ENCODE measurements at places on chromosomes 1 and 21.
A peak's percentile ranks its signal among the peaks of the same experiment; 100 is the strongest.

GRCh38 chr1:221698579-221699349 lies 43.1 kb downstream of the DUSP10 start:
- DNase-seq: no peak

DNA sequence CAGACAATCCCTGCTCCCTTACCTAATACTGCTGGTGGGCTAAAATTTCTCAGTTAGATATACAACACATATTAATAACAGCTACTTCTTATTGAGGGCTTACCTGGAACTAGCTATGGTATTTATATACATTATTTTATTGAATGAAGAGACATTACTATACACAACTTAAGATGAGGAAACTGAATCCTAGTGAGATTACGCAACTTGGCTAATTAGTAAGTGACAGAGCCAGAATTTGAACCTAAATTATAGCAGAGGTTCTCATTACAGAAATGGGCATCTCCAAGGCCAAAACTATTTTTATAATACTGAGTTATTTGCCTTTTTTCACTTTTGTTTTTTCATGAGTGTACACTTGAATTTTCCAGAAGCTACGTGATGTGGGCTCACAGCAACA lies 44.5 kb upstream of the SMYD2 start:
- DNase-seq: no peak

- peak; percentile 37 for DNase-seq
Measured at GRCh38 chr1:207962716-207963426, 51.9 kb upstream of the CD34 start.

DNA sequence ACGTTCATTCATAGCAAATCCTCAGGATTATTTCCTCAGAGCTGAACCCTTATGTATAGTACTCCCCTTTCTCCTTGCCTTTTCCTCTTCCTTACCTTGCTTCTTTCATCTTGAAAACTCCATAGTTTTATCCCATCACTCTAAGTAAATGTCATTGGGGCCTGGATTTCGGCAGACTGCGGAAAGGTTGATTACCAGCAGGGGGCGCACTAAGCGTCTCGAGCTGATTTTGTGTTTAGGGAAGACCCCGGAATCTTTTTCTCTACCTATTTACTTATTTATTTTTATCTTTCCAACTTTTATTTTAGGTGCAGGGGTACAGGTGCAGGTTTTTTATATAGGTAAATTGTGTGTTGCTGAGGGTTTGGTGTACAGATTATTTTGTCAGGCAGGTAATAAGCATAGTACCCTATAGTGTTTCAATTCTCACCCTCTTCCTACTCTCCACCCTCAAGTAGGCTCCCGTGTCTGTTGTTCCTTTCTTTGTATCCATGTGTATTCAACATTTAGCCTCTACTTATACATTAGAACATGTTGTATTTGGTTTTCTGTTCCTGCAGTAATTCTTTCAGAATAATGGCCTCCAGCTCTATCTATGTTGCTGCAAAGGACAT lies 11.4 kb upstream of the MTARC1 start:
- peak; percentile 14 for DNase-seq

GRCh38 chr1:204475656-204476432 lies 18.8 kb downstream of the PIK3C2B start:
- no peak for DNase-seq

Data from iris pigment epithelial cell (primary cell).